ENCODE measurements at places on chromosomes 16 and 17. TPM values are rescaled to one million over a fixed set of nuclear protein-coding genes. Genes with fewer than 3 reads are reported as not detected.

The KRT33B gene
- not detected for total RNA-seq

DNA sequence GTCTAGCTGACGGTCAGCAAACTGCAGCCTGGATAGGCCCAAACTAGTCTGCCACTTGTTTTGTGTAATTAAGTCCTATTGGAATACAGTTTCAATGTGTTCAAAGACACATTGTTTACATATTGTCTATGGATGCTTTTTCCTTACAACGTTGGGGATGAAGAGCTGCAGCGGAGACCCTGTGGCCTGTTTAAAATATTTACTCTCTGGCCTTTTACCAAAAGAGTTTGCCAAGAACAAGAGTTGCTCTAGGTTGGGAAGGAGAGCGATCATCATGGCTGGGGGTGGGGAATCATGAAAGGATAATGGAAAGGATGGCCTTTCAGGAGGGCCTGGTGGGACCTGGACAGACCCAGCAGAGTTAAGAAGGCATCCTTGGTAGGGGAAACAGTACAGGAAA lies 274.9 kb upstream of the ZFHX3 start:
- no peaks in the 10 kb centered on the region for H3K36me3 ChIP-seq
- no peaks in the 10 kb centered on the region for H3K4me1 ChIP-seq
- DNase-seq = no peak

DNA sequence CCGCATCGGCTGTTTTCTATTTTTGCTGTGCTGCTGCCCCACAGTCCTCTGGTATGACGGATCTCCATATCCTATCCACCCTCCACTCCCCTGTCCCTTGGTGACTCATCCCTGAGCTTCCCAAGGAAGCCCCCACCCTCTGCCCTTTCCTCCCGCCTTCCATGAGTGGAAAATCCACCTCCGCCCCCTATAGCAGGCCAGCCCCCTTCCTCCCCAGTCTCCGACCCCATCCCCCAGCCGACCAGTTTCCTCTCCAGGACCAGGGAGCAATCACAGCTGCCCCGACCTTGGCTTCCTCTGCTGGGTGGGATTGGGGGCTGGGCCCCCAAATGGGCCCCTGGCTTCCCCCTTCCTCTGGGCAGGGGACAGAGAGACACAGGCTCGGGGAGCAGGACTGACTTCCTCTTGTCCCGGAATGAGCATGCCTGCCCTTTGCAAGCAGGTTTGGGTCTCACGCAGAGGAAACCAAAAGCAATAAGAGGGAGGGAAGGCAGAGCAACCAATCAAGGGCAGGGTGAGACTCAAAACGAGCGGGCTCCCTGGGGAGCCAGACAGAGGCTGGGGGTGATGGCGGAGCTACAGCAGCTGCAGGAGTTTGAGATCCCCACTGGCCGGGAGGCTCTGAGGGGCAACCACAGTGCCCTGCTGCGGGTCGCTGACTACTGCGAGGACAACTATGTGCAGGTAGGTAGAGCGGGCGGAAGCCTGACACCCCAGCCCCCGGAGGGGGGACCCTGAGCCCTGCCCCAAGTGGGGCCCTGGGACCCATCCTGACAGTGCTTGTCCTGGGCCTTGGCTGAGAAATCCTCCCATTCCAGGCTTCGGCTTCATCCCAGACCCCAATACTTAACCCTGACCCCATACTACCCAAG lies at the start of the genes ABI3 and GNGT2:
Gene ABI3, plus strand, starts transcription at position 550 of the 872 bp plus-strand sequence. Its CDS starts 18 bp downstream, at position 568.
Gene GNGT2, minus strand, starts transcription at position 417 of the 872 bp plus-strand sequence. CDS start 3,152 bp downstream, outside the sequence.
- DNase-seq = no peak
- H3K27ac ChIP-seq = peak within 1 kb of the TSS; percentile 39
- H3K4me1 ChIP-seq = no peaks in the 10 kb centered on the region

DNA sequence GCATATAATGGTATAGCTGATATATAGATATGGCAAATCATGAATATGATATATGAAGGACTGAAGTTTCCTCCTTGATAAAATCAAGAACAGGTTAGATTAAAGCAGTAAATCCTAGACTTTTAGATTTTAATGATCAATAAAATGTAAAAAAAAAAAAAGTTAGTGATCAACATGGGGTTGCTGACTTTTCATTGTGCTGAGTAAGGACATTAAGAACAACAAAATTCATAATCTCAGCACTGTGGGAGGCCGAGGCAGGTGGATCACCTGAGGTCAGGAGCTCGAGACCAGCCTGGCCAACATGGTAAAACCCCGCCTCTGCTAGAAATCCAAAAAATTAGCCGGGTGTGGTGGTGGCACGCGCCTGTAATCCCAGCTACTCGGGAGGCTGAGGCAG lies 10.4 kb upstream of the CHD3 start:
- no peak overlapping the region for H3K27ac ChIP-seq
- H3K4me1 ChIP-seq = peaks cover 21% of the 10 kb centered on the region
- no peak overlapping the region for H3K4me3 ChIP-seq
- DNase-seq = no peak
- H3K27me3 ChIP-seq = no peaks in the 10 kb centered on the region
- H3K36me3 ChIP-seq = no peaks in the 10 kb centered on the region

The SEC14L1 gene
- total RNA-seq = 29.3 TPM

DNA sequence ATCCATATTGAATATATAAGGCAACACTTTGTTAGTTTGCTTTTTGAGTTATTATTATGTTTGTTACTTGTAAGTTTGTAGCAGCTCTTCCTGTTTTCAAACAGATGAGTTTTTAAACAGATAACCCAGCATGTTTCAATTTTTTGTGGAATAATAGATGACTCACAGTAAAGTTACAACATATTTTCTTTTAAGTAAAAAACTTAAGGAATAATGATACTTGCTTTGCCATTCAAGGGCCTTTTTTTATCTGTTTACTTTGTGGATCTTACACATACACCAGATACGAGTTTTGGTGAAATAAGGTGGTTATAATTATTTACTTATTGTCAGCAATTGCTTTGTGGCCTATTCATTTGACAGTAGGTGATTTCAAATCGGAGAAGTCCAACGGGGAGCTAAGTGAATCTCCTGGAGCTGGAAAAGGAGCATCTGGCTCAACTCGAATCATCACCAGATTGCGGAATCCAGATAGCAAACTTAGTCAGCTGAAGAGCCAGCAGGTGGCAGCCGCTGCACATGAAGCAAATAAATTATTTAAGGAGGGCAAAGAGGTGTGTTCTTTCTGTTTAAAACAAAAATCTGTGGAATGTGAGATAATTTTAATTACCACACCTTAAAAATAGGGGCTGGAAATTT lies 66.3 kb downstream of the BPTF start:
- no peak overlapping the region for H3K27ac ChIP-seq
- no peaks in the 10 kb centered on the region for H3K4me1 ChIP-seq
- H3K36me3 ChIP-seq = peaks cover 10% of the 10 kb centered on the region
- H3K4me3 ChIP-seq = no peak overlapping the region
- DNase-seq = no peak
- no peaks in the 10 kb centered on the region for H3K27me3 ChIP-seq
